Fibroblast of villous mesenchyme (primary cell): ENCODE measurements at places on chromosomes 5 and 9. TPM values are rescaled to one million over a fixed set of nuclear protein-coding genes. Genes with fewer than 3 reads are reported as not detected.

Gene ZBTB43
- total RNA-seq, result 9.0 and 13.0 TPM in 2 replicates

Gene TAF11L14
- not detected in 2 replicates for total RNA-seq

Gene OBP2B
- not detected in 2 replicates for total RNA-seq

Gene GPR150
- 0.32 and 0.43 TPM in 2 replicates for total RNA-seq

Gene TMC1
- total RNA-seq, result under 0.01 and 1.3 TPM in 2 replicates

Gene HSDL2
- total RNA-seq, result 29.3 and 55.3 TPM in 2 replicates

Gene MSMP
- total RNA-seq, result not detected in 2 replicates

Gene OLFML2A
- 4.3 and 5.5 TPM in 2 replicates for total RNA-seq

Gene CD14
- total RNA-seq, result 0.97 and 2.2 TPM in 2 replicates

Gene HSPB3
- 1.7 and 6.1 TPM in 2 replicates for total RNA-seq

Gene IRGM
- total RNA-seq, result 0.32 TPM in 1 of 2 replicates, not detected in the other

Gene CTSV
- total RNA-seq, result 0.32 and 0.43 TPM in 2 replicates

Gene CD72
- total RNA-seq, result 0.86 and 1.3 TPM in 2 replicates

Gene TAF11L5
- total RNA-seq, result not detected in 2 replicates

Gene GABRA6
- not detected in 2 replicates for total RNA-seq

Gene TEK
- total RNA-seq, result 12.5 and 25.8 TPM in 2 replicates

Gene SLC34A3
- under 0.01 TPM in 1 of 2 replicates, not detected in the other for total RNA-seq

Gene CAMK4
- 1.3 and 3.2 TPM in 2 replicates for total RNA-seq

Gene LOX
- total RNA-seq, result 91.1 and 131 TPM in 2 replicates

Gene TTF1
- total RNA-seq, result 5.2 and 6.9 TPM in 2 replicates

Gene PCDHGA12
- total RNA-seq, result 15.5 and 18.7 TPM in 2 replicates

Gene IL3
- not detected in 2 replicates for total RNA-seq

Gene LPAR1
- 54.4 and 108 TPM in 2 replicates for total RNA-seq

Gene PLCXD3
- 0.32 and 0.43 TPM in 2 replicates for total RNA-seq
